ENCODE measurements at places on chromosomes 1 and 21. TPM values are rescaled to one million over a fixed set of nuclear protein-coding genes. Genes with fewer than 3 reads are reported as not detected.

Gene PTPRC
- 0.28 TPM for total RNA-seq

Gene DUSP10
- total RNA-seq: 3.1 TPM

Gene MAP7D1
- total RNA-seq: 95.7 TPM

Gene C1orf216
- 17.5 TPM for total RNA-seq

Gene MROH7
- 0.28 TPM for total RNA-seq

Data from endothelial cell of coronary artery (primary cell).